Stimulated activated CD8-positive, alpha-beta memory T cell treated with anti-CD3 and anti-CD28 coated beads, Interleukin-4, amount 100 ng/mL, for 4 hours (primary cell): ENCODE measurements at places on chromosomes 3 and 15.

DNA sequence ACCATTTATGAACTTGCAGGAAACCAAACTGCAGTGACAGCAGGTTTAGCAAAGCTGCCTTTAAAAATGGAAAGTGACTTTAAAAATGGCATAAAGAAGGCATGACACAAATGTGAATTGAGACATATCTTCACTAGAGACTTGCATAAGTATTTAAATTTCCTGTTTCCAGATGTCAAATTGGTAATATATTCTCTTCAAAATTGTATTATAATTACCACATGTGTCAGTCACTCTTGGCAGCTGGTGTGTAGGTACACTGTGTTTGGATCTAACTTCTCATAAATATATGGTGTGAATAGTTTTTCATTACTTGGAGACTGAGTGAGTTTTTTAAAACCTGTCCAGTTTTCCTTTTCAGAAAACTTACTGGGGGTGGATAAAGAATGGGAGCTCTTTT, 636.2 kb upstream of the SGO1 start:
- DNase-seq, result no peak

GRCh38 chr3:117557464-117558090, 848.0 kb downstream of the TUSC7 start:
- DNase-seq, result no peak

DNA sequence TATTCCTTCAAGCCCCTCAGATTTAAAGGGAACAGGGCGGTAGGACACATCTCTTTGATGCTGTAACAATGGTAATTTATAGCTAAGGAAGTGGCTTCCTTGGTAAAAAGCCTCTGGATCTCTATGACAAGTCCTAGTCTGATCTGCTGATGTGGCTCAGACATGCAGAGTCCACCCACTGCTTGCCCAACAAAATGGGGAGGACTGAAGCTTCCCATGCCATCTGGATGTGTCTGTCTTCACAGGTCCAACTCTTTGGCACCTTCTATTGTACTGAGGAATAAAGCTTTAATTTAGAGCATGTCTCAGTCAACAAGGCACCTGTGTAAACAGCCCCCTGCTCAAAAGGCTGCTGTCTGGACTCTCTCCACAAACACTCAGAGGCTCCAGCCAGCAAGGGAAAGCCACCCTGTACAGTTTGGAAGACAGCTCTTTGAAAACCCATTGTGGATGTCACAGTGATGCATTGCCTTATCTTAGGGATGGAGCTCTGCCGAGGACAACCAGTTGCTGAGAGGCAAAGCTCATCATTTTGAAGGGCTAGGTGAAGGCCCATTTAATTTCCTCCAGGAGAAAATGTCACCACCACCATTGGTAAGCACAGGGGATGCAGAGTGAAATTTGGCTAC, 348.6 kb upstream of the GRM7 start:
- DNase-seq, result no peak

- DNase-seq, result no peak
Measured at GRCh38 chr3:12809001-12809400, 12.5 kb downstream of the CAND2 start.

DNA sequence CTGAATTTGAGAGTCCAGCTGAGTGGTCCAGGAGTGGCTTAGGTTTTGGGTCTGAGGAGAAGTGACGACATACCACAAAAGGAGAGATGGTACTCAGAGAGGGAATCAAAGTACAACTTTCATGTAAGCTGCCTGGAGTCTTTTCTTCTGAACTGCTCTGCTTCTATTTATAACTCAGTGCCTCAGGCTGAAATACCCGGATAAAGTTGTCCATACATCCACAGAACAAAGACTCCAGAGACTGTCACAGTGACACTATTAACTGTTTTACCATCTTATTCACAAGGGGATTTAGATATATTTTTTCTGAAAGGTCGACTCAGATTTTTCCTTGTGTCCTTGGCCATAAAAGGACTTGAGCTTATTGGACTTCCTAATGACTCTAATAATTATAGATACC, 264.3 kb upstream of the DNAJC19 start:
- no peak for DNase-seq

GRCh38 chr3:8147711-8148110, 353.9 kb upstream of the LMCD1 start:
- no peak for DNase-seq

DNA sequence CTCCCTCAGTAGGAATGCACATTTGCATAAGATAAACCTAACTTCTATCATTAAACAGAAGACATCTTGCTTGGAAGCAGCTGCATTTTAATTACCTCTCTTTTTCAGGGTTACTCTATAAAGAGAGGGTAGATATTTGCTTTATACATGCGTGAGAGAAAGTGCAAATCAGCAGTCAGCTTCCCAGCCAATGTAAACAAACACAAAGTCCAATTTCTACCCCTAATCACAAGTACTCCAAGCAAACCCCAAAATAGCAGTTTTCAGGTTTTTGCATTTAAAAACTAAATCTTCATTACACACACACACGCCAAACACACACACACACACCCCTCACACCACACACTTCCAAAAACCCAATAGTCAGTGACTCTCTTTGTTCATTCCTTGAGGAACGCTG, 303.9 kb upstream of the ALCAM start:
- no peak for DNase-seq

DNA sequence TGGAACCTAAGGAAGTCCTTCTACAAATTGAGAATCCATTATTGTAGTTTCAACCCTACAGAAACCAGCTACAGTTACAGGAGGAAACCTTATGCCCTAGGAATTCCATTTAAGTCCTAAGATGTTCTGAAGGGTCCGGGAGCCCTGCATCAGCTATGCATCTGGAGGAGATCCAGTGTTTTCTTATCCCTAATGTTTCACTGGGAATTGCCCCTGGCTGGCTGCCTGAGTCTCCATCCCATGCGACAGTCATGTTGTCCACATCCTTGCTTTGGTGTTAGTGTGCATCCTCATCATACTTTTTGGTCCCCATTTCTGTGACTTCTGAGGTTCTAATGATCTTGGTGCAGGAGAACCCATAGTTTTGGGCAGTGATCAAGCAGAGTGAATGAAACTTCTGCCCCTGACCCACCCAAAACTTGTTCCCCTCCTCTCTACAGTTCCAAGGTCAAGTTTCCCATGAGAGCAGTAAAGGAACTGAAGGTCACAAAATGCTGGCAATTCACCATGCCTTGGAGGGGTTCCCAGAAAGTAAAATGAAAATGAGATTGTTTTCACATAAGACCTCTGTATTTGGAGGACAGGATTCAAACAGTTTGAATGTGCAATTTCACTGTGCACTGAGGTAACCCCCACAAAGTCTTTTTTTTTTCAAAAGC, 121.9 kb upstream of the PHLDB2 start:
- no peak for DNase-seq

DNA sequence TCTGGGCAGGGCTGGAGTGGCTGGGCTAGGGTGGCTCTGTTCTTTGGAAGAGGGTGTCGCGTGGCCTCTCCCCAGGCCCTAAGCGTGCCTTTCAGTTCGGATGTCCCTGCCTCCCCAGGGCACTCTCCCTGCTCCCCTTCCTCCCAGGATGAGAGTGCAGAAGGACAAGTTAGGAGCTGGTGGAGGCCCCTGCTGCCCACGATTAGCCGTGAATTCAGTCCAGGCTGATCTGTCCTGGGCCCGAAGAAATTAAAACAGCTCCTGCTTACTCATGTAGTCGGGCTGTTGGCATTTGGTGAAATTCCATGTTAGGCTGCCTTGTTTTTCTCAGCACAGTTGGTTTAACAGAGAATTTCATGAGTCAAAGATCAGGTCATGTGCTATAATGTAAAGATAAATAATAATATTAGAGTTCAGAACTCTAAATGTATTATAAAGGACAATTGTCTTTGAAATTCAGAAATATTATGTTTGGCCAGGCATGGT, 24.5 kb downstream of the NIPA1 start:
- DNase-seq, result no peak

DNA sequence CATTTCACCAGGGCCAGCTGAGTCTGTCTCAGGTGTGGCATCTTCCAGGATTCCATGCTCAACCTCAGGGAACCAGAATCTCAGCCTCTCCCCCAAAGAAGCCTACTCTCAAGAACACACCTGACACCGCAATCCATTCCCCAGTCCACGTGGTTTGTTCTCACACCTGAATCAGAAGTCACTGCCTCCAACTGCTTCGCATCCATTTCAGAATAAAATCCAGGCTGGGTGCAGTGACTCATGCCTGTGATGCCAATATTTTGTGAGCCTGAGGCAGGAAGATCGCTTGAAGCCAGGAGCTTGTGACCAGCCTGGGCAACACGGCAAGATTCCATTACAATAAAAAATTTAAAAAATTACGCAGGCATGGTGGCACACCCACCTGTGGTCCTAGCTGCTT, 212.2 kb downstream of the FOXP1 start:
- DNase-seq, result no peak

DNA sequence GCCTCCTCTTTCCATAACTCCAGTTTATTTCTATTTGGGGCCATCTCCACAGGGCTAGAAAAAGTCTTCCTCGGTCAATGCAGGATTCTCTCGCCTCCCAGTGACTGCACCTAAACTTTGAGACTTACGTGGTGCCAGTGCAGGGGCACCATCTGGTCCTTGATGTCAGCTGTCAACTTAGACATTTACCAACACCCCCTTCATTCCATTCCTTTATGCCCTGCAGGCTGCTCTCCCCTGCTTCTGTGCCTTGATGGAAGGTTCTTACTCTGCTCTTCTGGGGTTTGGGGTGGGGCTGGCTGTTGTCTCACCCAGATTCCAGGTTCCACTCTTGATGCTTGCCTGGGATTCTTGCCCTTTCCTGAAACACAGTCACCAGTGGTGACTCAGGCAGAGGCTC, 101.8 kb downstream of the ST8SIA2 start:
- DNase-seq, result no peak

- no peak for DNase-seq
Measured at GRCh38 chr15:91870876-91871537, 17.5 kb downstream of the SLCO3A1 start.

DNA sequence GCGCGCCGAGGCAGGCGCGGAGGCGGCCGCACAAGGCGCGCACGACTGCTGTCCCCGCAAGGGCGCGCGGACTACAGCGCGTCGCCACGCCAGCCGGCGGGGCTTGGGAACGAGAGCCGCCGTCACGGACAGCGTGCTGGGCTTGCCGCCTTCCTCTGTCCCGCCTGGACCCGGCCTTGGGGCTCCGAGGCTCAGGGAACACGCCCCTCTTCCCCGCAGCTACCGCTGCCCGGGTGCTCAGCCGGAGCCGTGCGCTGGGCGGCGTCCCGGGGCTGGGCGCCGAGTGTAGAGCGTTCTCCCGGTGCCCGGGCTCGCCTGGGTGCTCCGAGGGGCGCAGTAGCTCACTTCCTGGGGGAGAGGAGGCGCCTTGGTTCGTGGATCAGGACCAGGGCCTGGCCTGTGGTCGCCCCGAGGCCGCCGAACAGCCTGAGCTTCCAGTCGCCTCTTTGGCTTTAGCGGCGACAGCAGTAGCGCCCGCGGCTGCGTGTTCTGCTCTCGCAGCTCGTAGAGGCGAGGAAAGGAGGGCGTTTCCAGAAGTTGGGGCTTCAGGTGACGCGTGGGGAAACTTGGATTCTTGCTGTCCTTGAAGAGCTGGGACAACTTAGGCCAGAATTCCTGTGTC, 226.7 kb upstream of the C2CD4B start:
- no peak for DNase-seq

GRCh38 chr3:97430601-97431000, 334.0 kb upstream of the ARL6 start:
- no peak for DNase-seq

DNA sequence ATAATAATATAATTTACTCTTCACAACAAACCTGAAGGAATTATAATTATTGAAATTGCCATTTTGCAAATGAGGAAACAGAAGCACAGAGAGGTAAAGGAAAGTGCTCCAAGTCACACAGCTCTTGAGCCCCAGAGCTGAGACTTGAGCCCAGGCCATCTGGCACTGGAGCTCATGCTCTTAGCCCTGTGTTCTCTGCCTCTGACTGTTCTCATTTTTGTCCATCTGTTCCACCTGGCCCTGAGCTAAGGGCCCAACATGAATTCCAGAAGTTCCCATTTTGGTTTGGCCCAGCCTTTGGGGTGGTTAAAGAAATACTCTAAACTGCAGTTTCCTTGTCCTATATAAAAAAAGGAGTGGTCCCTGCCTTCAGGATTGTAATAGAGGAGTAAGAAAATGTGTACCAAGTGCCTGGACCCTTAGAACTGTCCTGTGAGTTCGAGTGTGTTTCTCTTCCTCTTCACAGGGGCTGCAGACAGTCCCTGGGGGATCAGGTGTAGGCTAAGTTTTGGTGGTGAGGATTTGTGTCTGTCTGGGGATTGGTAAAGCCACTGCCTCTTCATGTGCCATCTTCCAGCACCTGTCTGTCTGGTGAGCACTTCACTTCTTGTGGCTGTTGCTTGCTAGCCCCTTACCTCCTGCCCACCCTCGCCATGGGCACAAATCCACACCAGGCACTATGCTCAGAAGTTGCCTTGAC, 91.8 kb downstream of the DNAJB8 start:
- no peak for DNase-seq

GRCh38 chr15:87954793-87955192, 301.7 kb downstream of the NTRK3 start:
- no peak for DNase-seq

GRCh38 chr15:42111924-42112323, 17.6 kb upstream of the PLA2G4D start:
- DNase-seq, result no peak

DNA sequence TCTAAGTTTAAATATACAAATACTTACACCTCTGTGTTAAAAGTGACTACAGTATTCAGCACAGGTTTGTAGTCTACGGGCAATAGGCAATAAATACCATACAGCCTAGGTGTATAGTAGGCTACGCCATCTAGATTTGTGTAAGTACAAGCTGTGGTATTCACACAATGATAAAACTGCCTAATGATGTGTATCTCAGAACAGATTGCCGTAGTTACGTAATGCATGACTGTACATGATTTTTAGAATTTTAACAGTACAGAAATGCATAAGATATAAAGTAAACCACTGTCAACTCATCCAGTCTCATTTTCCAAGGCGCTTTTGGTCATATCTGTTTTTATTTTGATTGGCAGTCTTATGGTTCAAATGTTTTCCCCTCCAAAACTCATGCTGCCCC, 365.7 kb downstream of the CTNNB1 start:
- no peak for DNase-seq

DNA sequence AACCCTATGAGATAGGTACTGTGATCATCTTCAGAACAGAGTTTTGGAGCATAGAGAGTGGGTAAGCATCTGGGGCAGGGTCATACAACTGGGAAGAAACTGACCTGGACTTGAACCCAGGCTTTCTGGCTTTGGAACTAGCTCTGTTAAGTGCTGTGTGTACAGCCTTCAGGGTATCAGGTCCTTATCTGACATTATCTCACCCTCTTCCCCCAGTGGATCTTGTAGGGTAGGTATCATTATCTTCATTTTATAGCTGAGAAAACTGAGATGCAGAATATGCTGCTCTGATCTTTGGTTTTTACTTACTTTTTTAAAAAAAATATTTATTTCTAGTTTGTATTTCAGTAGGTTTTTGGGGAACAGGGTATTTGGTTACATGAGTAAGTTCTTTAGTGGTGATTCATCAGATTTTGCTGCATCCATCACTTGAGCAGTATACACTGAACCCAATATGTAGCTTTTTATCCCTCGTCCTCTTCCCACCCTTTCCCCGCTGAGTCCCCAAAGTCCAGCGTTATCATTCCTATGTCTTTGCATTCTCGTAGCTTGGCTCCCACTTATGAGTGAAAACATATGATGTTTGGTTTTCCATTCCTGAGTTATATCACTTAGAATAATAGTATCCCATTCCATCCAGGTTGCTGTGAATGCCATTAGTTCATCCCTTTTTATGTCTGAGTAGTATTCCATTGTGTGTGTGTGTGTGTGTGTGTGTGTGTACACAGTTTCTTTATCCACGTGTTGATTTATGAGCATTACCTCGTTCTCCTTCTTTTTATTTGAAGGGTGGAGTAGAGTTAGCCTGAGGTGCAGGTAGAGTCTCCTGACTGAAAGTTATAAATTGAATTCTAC, 271.2 kb downstream of the PTPRG start:
- DNase-seq, result no peak

- no peak for DNase-seq
Measured at GRCh38 chr3:105700575-105700974, 168.2 kb downstream of the CBLB start.
